Caudate nucleus (tissue), 63 donors: ENCODE measurements at places on chromosomes 5 and 9.

- DNase-seq: no peak
Measured at GRCh38 chr9:120663950-120664349, 50.3 kb downstream of the MEGF9 start.

GRCh38 chr9:110303133-110303532 is 34.5 kb downstream of the TXNDC8 start:
- DNase-seq: no peak

- no peak for DNase-seq
Measured at GRCh38 chr9:33414889-33415500, 12.6 kb upstream of the AQP7 start.

DNA sequence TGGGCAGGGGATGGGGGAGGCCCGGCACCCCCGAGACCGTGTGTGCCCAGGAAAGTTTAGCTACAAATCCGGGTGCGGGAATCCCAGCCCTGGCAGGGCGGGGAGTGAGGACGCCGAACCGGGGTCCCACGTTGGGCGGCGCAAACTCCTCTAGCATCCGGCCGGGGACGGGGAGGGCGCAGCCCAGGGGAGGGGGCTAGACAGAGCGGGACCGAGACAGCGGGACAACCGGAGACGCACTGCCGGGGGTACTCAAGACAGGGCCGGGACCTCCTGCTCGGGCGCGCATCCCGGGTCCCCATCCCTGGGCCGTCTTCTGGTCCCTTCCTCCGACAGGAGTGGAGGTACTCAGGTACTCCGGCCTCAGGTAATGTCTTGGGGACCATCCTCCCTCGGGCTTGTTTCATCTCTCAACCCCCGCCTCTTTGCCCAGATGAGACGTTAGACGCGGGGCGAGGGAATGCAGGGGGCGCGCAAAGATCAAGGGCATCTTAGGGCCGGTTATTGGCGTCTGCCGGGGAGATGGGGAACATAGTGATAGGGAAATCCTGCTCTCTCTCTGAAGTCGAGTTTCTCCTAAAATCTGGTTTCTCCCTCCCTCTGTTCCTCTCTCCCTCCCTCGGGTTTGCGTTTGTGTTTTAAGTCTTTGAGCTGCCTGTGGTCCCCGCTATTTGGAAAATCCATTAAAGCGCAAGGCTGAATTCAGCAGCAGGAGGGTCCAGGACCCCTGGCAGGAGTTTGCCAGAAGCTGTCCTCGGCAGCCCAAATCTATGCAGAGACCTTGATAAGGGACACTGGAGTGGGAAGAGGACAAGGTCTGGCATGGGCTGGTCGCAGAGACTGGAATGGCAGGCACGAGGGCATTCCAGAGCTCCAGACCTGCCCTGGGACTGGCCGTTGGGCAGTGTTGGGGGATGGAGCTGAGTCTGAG is 815 bp downstream of the PDZD2 start:
- DNase-seq: no peak

- DNase-seq: no peak
Measured at GRCh38 chr5:148740966-148741742, 85.3 kb upstream of the ADRB2 start.

DNA sequence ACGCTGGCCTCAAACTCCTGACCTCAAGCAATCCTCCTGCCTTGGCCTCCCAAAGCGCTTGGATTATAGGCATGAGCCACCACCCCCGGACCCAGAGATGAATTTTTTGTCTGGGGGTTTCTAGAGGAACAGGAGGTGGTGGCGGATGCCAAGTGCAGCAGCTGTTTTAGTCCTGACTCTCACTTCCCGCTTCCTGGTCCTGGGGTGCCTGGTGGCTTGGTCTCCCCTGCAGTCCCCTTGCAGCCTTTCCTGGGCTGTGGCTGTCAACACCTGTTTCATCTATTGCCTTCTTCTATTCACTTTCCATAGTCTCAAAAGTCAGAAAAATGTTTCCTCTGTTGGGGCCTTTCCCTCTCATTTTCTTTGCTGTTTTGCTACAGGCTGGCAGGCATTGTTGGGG is 6.5 kb upstream of the NHP2 start:
- no peak for DNase-seq

GRCh38 chr5:168422431-168422830 is 63.8 kb upstream of the RARS1 start:
- DNase-seq: no peak

DNA sequence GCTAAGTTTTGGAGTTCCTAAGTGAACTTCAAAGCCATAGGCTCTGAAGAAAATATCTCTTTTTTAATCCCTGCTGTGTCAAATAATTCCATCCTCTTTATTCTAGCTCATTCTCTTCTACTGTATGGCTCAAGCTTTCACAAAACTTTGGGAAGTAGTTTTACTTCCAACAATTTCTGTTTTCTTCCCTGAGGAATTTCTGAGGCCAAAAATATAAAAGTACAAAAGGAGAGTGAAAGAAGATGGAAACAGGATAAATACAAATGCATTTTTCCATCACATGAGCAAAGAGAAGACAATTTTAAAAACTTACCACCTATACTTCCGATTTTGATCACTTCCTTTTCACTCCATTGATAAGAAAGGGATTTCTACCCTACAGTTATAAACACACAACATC is 585.7 kb upstream of the DAB2 start:
- no peak for DNase-seq

- DNase-seq: no peak
Measured at GRCh38 chr5:12959713-12960112, 984.8 kb downstream of the DNAH5 start.

DNA sequence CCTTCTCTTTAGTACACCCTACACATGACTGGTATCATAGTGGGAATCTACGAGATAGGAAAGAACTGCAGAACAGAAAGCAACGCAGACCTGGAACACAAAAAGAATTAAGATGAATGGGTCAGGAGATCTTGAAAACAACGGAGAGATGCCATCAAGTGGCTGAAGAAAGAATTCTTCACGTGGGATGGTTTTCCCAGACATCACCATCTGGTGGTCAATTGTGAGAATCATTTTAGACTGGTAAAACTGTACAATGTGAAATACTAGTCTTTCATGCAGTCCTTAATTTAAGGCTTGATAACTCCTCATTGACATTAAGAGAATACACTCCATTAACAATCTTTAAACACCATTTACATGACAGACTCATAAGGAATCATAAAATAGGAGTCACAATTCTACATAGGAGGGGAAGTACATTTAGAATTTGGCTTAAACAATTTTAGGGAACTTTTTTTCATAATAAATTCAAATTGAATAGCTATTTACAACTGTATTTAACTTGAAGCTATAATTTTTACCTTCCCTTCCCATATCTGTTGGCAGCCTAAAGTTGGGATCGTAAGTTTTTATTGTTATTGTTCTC is 128.4 kb upstream of the TRPM3 start:
- no peak for DNase-seq

DNA sequence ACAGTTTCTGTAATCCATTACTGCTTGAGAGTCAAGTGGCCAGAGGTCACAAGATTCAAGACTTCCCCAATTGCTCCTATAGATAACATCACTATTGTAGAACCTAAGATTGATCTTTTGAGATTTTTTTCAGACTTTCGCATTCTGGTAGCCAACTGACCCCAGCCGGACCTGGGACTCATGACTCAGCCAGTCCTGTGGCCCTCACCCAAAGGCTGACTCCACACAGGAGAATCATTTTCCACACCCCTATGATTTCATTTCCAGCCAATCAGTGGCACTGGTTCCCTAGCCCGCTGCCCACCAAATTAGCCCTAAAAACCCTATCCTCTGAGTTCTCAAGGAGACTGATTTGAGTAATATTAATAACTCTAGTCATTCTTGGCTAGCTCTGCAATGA is 36.2 kb downstream of the TARS1 start:
- DNase-seq: no peak

GRCh38 chr9:69314547-69314946 is 10.5 kb upstream of the ENTREP1 start:
- DNase-seq: no peak

DNA sequence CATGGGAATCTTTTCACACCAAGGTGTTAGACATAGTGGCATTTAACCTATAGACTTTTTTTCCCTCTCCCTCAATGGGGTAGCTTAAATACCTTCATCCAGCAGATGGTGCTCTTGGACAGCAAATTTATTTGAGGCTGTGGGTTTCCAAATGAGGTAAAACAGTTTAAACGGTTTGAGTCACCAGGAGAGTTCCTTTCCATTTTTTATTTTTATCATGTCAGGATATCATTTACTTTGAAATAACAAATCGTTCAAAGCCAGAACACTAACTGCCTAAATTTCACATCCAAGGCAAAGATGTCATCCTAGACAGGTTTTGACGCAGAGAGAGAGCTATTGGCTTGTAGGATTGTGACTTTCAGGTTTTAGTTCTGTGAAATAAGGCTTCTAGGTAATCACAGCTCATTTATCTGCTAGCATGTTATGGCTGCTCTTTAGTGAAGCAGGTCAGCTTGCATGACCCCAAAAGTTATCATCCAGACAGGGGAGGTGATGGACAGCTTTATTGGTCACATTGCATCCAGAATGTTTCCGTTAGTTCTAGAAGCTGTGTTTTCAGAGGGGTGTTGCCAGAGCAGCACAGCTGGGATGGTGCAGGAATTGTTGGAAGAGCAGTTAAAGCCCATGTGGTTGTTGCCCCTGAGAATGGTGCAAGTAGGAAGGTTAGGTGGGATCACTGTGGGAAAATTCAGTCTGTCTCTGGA is 69.8 kb downstream of the KDM4C start:
- DNase-seq: no peak

GRCh38 chr9:82124090-82124489 is 135.5 kb downstream of the SPATA31D1 start:
- no peak for DNase-seq

GRCh38 chr5:36950586-36951457 is 74.3 kb downstream of the NIPBL start:
- DNase-seq: no peak

GRCh38 chr5:84693256-84693655 is 308.6 kb upstream of the EDIL3 start:
- DNase-seq: no peak

DNA sequence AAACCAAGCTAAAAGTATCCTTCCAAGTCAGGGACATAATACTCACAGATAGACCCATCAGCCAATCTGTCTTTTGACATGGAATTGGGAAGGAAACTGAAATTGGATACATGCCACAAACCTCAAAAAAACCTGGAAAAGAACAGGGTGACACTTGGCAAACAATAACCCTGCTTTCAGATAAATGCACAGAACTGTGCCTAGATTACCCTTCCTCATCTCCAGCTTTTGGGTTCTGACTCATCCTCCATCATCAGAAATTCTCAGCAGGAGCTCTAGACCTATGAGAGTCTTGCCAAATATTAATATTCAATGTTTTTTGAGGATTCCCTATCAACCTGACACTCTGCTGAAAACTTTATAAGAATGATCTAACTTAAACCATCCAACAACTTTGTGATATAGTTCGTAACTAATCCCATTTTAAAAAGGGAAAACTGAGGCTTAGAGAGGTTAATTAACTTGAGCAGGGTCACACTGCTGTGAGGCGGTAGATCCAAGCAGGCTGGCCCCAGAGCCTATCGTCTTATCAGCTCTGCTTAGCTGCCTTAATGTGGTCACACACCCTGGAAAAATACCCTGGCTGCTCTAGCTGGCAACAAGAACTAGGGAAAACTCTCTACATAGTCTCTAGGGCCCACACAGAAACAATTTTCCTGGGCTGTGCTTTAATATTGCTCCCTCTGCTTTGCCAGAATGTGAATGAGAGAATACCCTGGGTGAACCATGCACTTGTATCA is 157.0 kb upstream of the TRPC7 start:
- no peak for DNase-seq
